ENCODE measurements at places on chromosomes 5 and 9.
A peak's percentile ranks its signal among the peaks of the same experiment; 100 is the strongest.

DNA sequence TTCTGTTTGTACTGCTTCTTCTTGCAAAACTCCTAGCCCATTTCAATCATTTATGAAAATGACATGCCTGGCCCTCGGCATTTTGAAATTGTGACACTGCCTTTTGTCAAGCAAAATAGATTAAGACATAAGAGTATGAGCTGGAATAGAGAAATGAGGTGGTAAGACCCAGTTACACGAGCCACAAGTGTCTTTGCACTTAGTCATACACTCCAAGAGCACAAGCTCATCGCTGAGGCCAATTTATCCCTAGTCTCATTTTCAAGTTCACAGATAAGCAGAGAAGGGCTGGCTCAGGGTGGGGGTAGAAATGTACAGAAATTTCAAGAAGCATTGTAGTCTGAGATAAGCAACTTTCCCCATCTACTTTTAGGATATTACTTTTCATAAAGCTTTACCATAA, 40.6 kb upstream of the MAP1B start:
- no peak for DNase-seq

GRCh38 chr9:128073253-128073886, 5.3 kb downstream of the SLC25A25 start:
- no peak for DNase-seq

- DNase-seq = no peak
These were observed 383.8 kb downstream of the TMEM232 start for GRCh38 chr5:110342683-110343082.

- DNase-seq = no peak
These were observed 649.1 kb downstream of the BNC2 start for GRCh38 chr9:16221366-16221765.

- DNase-seq = no peak
These were observed 18.5 kb upstream of the FKTN start for GRCh38 chr9:105539452-105539851.

DNA sequence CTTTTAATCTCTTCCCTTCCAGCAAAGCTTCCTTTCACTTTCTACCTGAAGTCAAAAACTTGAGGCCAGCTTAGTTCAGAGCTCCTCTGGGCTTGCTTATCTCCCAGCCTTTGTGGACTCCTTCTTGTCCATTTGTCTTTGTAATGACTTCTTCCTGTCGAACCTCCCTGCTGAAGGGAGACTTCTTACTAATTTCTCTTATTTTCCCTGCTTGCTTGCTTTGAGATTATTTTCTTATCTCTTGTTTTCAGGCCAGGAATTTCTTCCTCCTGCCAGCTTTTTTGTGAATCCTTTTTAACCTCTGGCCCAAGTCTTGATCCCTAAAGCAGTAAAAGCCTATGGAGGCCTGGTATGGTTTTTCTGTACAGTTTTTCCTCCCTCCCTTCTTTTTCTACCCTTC, 46.8 kb upstream of the DHFR start:
- DNase-seq = no peak

GRCh38 chr5:66307647-66308241, 163.6 kb downstream of the SREK1 start:
- peak; percentile 56 for DNase-seq

- DNase-seq = no peak
These were observed 2.6 kb downstream of the CLTB start for GRCh38 chr5:176413709-176414191.

- no peak for DNase-seq
These were observed 99.5 kb upstream of the MSX2 start for GRCh38 chr5:174624733-174625522.

DNA sequence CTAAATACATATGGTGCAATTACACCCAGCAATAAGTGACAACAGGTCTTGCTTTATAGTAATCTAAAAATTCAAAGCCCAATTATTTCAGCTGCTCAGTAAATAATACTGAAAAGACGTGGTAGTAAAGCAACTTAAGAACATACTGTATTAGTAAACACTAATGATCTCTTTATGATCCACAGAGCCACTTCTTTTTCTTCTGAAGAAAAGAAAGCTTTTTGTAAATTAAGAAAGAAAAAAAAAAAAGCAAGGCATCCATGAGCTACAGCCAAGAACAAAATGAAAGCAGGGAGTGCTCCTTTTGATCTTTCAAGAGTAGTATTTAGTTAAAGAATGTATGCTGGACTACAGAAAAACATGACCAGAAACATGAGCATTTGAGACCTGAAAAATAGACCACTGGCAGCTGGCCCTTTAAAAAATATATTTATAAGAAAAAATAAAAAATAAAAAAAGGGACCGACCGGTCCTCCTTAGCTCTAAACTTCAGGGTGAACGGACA, 348.7 kb downstream of the GLIS3 start:
- no peak for DNase-seq

- no peak for DNase-seq
These were observed 2.7 kb downstream of the CAMLG start for GRCh38 chr5:134741052-134741451.

- DNase-seq = peak; percentile 51
These were observed 194.7 kb upstream of the FREM1 start for GRCh38 chr9:15104826-15105420.

DNA sequence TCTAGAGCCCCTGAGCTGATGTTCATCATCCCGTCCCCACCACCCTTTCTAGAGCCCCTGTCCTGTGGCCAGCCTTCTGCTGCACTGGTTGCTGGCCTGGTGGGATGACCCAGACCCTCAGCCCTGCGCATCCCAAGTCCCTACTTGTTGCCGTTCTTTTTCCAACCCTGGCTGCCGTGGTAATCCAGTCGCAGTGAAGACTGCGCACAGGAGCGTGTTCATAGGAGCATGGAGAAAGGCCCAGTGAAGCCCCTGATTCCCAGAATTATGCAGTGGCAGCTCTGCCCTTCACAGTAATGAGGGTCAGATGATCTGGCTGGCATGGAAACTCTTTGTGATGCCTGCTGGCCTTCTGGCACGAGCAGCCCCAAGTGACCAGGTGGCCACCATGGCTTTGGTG, 183.3 kb downstream of the CACNA1B start:
- DNase-seq = no peak

DNA sequence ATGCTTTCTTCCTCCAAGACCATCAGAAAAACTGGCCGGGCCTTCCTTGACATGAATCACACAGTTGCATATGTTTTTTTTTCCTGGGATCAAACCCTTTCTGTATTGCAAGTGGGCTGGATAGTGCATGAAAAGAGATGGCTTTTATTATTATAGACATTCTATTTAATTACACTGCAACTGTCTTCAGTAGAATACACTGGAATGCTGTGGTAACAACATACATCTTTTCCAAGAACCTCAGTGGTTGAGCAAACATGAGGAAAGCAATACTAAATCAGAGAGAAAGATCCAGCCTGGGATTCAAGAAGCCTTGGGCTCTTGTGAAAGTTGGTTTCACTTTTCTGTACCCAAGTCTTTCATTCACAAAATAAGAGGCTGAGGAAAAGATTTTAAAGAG, 193.0 kb downstream of the DMAC1 start:
- DNase-seq = no peak

DNA sequence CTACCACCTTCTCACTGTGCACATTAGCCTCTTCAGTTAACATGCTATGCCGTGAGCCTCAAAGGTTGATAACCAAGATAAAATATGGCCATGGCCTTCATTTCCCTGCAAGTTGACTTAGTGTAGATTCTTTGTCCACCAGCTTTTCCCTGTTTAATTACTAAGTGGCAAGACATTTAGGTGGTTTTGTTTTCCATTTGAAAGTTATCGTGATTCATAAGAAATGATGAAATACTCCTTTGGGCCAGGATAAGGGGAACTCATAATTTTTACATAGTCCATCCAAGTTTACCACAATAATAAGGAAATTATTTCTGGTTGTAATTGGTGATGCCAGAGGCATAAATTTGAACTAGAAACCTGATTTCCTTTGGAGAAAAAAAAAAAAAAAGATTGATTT, 609.6 kb downstream of the TAF11L14 start:
- DNase-seq = no peak

DNA sequence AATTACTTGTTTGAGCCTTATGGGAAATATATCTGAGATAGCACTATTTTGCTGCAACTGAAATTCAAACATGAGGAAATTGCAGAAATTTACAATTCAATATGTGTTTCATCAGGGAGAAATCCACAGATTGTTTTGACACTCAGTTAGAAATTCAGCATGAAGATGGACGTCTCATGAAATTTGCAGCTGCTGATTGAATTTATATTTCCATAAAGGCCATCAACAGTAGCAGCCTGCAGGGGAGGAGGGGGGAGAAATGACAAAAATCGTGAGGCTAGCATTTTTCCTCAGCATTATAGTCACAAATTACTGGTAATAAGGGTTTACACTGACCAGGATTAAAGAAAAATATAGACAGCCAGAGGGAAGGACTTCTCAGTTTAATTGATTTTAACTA, 81.0 kb downstream of the NDUFAF2 start:
- no peak for DNase-seq

DNA sequence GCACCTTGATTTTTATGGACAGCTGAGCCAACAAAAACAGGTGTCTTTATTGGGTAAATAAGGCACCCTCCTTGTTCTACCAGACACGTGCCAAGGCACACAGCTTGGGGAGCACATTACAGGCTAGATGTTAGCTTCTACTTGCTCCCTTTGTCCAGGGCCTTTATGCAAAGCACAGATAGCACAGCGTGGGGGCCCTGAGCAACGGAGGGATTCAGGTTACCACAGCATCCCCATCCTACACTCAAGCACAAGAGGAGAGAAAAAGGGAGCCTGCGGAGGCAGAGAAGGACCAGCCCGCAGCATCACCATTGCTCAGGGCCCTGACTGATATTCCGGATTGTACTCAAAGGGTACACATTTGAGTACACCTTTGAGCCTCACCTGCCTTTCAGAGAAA, 181.7 kb upstream of the KIF2A start:
- no peak for DNase-seq

DNA sequence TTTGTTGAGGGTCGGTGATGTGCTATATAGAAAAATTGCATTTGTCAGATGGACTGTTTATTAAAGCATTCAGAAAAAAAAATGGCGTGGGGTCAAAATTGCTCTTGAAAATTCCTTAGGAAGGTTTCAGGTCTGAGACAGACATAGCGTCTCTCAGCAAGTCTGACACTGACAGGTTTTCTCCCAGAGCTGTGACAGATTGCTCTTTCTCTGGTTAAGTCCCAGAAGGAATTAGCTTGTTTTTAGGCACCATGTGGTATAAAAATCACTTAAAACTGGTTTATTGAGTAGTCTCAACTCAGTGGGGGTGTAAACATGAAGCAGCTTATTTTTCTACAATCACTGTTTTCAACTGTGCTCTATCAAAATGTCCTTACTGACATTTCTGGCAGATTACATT, 1379.8 kb downstream of the MAT2B start:
- no peak for DNase-seq

DNA sequence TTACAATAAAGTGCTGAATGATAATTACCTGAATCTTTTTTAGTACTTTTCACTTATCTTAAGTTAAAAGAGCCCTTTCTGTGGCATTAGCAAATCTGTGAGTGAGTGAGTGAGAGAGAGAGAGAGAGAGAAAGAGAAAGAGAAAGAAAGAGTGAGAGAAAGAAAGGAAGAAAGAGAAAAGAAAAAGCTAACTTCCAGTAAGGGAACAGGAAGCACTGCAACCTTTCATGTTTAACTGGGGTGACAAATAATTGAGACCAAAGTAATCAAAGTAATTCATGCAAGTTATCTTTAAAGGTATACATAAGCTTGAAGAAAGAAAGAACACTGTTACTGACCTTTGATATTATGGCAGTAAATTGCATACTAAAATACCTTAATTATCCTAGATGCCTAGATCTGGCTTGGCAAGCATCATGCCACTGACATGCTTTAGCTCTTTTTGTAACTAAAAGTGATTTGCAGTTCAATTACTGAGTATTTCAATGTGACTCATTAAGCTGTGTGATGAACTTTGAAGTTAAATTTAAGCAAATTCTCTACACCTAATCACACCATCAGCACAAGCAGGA, 21.7 kb downstream of the FEM1C start:
- DNase-seq = no peak

DNA sequence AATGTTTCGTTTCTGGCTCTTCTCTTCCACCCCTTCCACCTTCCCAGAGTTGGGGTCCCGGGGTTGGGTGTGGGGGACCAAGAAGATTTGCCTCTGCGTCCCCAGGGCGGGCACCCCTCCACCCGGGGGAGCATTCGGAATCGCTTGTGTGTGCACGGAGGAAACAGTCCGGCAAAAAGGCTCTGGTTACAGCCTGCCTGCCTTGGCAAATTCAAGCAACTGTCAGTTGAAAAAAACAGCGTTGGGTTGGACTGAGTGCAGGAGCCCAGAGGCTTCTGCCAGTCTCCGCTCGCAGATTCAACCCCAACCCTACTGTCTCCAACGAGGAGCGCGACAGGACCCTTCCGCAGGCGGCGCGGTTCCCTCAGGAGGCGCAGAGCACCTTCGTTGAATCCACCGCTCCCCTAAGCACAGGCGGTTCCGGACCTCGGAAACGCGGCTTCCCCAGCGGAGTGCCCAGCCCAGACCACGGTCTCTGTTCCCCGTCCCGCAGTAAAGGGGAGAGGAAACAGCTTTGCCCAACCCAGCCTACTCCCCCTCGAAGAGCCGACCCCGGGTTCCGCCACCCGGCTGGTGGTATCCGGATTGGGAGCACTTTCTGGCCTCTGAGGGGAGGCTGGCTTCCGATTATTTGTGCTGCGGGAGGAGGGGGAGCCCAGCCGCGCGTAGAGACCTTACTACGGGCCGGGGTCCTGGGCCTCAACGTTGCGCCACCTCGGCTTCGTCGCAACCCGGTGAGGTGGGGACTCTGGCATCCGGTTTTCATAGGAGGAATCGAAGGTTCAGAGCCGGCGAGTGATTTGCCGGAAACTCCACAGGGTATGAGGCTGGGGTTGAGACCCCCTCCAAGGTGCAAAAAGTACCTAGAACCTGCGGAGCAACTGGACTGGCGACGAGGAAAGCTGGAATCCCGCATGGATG, 9.6 kb downstream of the LHX6 start:
- no peak for DNase-seq

- peak; percentile 69 for DNase-seq
These were observed 96.5 kb downstream of the ARHGAP26 start for GRCh38 chr5:142866563-142867275.
